LoVo (cell line): ENCODE measurements at places on chromosomes 5 and 9.

DNA sequence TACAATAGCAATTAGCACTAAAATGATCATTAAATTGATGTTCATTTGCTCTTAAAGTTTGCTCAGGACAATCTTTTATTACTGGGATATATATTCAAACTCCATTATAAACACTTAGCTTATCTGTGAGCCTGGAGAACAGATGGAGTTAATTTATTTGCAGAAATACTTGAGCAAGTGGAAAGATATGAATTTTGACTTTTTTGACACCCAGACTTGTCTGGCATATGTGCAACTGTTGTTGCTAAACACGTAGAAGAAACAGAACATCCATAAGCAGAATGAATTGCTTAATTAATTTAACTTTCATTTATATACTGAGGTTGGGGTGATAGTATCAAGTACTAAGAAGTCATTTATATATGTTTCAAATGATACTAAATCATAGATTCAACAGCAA is 820.7 kb upstream of the TYRP1 start:
- no peak for DNase-seq

- DNase-seq, result no peak
These were observed 112.1 kb downstream of the NUDT12 start for GRCh38 chr5:103450333-103451061.

DNA sequence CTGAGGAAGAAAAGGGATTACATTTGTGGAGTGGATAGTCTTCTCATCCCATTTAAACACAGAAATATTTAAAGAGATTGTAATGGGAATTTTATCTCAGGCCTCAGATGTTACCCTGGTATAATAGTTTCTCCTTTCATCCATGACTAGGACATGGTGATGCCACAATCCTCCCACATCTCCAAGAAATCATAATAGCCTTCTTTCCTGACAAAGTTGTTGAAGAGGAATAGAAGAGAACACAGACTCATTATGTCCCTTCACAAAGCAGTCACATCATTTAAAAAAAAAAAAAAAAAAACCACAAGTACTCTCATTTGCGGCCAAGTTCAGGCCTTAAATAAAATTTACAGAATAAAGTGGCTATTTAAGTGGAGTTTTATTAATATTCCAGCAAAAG is 359.6 kb downstream of the DEPDC1B start:
- no peak for DNase-seq

GRCh38 chr5:143033535-143034250 is 263.5 kb downstream of the ARHGAP26 start:
- peak; percentile 37 for DNase-seq

DNA sequence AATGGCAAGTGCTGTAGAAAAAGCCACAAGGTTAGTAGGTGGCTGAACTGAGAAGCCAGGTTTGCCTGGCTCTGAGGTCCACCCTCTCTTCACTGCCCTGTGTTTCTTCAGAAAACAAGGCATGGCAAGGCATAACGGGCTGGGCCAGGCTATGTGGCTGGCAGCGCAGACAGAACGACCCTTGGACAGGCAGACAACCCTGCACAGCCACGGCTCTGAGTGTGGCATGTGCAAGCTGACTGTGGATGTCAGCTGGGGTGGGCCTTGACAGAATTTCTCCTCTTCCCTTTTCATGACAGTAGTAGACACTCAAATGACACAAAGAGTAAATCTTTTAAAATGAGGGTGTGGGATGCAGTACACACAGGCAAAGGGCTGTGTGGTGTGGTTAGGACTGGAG is 81.7 kb downstream of the MACROH2A1 start:
- no peak for DNase-seq

GRCh38 chr5:43730832-43731342 is 127.9 kb downstream of the NNT start:
- no peak for DNase-seq

- no peak for DNase-seq
These were observed 7.4 kb downstream of the SEMA5A start for GRCh38 chr5:9538504-9538903.

GRCh38 chr9:124312290-124313265 is 54.8 kb downstream of the NEK6 start:
- no peak for DNase-seq

- no peak for DNase-seq
These were observed 59.0 kb downstream of the COL15A1 start for GRCh38 chr9:99002706-99003105.

DNA sequence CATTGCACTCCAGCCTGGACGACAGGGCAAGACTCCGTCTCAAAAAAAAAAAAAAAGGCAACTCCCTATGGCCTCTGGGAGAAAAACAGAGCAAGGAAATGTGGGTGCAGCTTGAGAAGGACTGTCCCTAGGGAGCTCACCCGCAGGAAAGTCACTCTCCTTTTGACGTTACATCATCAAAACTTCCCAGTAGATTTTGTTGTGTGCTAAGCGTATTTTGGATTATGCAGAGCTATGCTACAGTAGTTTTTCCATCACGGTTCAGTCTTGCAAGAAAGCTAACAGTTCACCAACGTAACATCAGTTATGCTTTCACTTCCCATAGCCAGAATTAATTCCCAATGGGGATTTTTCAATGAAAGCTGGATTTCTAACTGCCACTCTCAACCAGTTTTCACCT is 138.8 kb downstream of the HSD17B3 start:
- no peak for DNase-seq

DNA sequence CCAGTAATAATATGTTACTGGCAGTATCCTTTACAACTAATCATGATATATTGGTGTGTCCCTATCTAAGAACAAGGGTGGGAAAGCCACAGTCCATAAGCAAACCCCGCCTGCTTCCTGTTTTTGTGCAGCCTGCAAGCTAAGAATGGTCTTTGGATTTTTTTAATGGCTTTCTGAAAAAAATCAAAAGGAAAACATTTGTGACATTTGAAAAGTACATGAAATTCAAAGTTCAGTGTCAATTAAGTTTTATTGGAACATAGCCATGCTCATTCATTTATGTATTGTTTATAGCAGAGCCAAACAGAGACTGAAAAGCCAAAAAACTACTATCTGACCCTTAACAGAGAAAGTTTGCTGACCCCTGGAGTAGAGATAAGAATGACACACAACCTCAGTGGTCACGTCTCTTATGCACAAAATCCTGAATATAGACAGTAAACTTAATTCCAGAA is 12.8 kb upstream of the TMEM245 start:
- DNase-seq, result no peak

- DNase-seq, result no peak
These were observed 387.8 kb upstream of the WWC1 start for GRCh38 chr5:167903659-167904058.

GRCh38 chr5:137342764-137343163 is 156.4 kb downstream of the SPOCK1 start:
- no peak for DNase-seq

DNA sequence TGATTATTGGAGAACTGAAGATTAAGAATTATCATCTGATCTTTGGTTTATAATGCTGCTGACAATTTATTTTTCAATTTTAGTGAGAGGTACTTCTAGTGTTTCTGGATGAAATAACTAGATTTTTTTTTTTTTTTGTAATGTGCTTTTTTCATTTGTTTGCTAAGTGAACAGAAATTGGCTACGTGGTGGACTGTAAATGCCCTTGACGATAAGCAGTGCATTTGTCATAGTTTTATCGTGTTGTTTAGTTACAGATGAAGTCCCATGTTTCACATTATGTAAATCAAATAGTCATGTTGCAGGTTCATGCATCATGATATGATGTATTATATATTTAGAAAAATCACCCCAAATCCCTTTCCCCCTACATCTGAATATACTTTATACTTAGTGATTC is 81.0 kb downstream of the ADAMTS19 start:
- no peak for DNase-seq

DNA sequence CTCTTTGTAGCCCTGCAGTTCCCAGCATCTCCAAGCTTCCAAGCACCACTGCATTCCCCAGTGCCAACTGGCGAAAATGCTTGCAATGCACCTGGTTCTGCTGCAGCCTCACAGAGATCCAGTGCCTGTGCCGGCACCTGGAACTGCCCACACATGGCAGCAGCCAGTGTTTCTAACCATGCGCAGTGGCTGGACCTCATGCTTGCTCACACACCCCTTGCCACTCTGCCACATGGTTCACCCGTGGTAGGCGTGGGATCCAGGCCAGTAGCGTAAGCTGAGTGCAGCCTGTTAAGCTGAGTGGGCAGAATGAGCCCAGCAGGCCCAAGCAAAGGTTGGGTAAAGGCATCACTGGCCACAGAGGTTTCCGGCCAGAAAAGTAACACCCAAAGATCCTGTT is 214.1 kb upstream of the VLDLR start:
- no peak for DNase-seq

GRCh38 chr9:130461218-130461630 is 16.5 kb downstream of the ASS1 start:
- DNase-seq, result peak; percentile 9

DNA sequence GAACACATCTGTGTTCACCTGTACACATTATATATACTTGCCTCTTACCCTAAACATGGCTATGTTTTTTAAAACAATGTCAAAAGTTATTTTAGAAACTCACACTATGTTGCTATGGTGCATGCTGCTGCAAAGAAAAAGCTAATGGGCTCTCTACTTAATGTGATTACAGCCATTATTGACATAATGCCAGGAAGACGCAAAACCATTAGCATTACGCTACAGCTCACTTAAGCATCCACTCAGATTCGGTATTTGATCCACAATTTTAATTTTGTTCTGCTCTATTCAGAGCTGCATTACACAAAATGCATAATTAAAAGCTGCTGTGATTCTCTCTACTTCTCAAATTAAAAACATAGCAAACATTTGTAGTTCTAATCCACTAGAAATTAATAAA is 395.2 kb downstream of the BNC2 start:
- DNase-seq, result no peak

DNA sequence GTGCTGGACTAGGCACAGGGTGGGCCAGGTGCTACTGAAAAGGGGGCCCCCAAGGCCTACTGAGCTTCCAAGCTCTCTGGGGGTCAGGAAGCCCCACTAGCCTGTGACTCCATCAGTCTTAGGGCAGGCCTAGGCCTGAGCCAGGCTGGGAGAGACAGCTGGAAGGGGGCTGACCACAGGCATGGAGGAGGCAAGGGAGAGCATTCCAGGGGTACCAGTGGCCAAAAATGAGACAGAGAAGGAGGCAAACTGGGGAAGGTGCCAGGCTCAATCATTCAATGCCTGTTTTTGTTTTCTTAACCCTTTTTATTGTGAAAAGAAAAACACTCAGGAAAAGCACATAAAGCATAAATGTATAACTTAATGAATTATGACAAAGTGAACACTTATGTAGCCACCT is 26.2 kb upstream of the TCF7 start:
- DNase-seq, result no peak

DNA sequence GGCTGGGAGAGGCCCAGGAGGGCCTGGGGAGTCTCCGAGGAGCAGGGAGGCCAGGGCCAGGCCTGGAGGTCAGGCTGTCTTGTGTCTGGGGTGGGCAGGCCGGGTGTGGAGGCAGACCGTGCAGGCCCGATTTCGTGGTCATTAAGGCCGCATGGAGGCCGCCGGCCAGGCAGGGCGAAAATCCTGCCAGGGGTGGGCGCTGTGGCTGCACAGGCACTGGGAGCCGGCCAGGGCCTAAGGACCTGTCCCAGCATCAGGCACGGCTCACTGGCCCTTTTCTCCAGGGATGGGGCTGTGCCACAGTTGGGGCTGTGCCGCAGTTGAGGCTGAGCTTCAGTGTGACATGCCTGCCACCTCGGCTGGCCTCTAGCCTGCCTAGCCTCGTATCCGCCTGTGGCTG is 35.9 kb downstream of the ASS1 start:
- DNase-seq, result no peak

DNA sequence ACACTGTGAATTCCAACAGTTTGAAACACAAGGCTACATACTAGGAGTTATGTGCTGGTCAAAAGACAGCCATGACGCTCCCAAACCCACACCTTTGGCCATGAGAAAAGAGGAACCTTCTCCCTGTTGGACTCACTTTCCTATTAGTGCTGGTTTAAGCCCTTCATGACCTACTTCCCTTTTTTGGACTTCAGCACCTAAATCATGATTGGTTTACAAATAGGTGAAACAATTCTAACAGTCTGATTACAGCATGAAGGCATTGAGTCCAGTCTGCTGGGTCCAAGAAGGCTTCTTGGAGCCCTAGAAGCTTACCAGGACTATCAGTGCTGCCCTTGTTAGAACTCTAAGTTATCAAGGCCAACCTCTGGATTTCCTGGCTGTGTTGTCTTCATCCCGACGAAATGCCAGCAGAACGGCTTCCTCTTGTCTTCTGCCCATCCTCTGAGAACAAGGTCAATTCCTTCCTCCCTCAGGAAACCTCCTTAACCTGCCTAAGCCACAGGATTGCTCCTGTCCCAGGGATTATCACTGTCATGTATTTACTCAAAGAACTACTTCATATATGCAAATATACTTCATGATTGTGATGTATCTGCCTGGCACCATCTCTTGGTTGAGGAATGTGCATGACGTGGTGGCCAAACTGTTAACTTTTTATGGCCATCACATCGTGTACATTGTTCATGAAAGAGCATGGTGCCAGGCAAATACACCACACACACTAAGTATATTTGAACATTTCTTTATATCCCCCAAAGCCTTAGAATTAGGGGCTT is 83.6 kb downstream of the ANKH start:
- DNase-seq, result no peak

GRCh38 chr9:31272456-31273295 is 1111.8 kb upstream of the ACO1 start:
- DNase-seq, result peak; percentile 19

DNA sequence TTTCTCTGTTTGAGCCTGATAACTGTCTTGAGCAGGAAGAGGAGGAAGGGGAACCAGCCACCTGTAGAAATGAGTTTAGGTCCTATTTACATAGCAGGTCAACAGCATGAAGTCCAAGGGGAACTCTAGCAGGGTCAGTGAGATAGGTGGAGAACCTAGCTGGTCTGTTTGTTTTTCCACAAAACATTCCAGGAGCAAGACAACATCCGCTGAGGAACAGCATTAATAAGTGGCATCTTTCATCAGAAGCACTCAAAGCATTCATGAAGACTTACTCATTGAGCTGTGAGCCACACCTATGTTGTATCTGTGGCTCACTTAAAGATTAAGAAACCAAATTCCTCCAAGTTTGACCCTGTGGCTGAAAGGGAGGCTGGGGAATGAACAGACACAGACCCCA is 115.9 kb downstream of the ACTBL2 start:
- DNase-seq, result peak; percentile 92

GRCh38 chr5:59333416-59333815 is 560.1 kb downstream of the PDE4D start:
- no peak for DNase-seq

DNA sequence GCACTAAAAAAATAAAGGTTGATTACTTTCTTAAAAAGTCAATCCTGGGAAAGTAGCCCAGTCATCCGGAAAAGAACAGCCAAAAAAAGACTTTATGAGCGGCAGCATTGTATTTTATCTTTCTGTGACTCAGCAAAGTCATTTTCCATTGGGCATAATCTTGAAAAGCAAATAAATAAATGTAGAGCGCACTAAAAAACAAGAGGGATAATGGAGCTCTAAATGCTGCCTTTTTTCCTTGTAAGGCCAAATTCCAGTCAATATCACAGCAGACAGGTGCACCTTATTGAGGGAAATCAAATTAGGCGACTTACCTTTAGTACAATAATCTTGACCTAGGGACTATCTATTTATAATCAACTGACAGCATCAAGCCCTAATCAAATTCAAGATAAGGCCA is 266.8 kb downstream of the MTRR start:
- peak; percentile 28 for DNase-seq
